Mesenteric fat pad (tissue), 1 donor: ENCODE measurements at places on chromosomes 2 and 18.
A peak's percentile ranks its signal among the peaks of the same experiment; 100 is the strongest.

- DNase-seq = no peak
These were observed 96.3 kb upstream of the THUMPD2 start for GRCh38 chr2:39875182-39875913.

DNA sequence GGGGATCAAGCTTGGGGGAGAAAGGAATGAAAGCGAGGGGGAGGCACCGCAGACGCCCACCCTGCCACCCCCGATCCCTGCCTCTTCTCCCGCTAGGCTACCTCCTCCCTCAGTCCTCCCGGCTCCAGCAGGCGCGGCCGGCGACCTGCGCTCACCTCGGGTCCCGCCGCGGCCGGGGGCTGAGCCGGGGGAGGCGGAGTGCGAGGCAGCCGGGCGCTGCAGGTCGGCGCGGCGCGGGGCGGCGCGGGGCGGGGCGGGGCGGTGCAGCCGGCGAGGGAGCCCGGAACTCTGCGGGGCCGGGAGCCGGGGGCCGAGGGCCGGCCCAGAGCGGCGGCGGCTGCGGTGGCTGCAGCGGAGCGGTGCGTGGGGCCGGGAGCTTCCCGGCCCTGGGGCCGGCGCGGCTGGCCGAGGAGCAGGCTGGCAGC lies 477 bp downstream of the ACVR1 start:
- DNase-seq = no peak

DNA sequence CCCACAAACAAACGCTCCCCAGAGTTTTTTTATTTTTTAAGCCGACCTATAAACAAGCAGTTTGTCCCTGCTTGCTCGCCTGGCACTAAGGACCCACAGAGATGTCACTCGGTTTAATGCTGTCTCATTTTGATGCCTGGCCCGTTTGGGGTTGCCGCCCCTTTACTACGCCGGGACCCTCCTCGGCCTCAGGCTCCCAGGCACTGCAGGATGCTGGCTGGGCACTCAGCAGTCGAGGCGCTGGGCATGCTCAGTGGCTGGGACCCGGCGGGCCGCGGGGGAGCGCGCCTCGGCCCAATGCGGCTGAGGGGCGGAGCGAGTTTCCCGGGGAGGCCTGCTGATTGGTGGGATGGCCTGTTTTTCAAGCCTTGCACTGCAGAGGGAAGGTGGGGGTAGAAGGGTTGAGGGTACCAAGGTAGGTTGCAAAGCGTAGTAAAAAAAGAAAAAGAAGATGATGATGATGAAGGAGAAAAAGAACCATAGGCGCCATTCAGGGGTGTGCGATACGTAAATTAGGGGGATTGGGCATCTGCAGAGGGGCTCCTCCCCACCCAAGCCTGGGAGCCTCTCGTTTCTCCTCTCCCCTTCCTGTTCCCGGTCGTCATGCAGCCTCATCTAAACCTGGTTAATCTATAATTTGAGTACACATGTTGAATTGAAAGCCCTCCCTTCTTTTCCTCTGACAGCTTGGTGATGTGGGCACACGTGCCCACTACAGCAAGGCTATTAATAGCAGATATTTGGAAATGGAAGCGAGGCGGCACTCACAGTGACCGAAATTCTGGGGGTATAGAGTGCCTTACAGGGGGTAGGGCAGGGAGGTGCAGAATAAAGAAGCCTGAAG lies 1.5 kb upstream of the IRS1 start:
- peak; percentile 91 for DNase-seq

- DNase-seq = no peak
These were observed 744.4 kb downstream of the KCNJ3 start for GRCh38 chr2:155442755-155443372.

- no peak for DNase-seq
These were observed 44.6 kb downstream of the ADD2 start for GRCh38 chr2:70723286-70723885.

DNA sequence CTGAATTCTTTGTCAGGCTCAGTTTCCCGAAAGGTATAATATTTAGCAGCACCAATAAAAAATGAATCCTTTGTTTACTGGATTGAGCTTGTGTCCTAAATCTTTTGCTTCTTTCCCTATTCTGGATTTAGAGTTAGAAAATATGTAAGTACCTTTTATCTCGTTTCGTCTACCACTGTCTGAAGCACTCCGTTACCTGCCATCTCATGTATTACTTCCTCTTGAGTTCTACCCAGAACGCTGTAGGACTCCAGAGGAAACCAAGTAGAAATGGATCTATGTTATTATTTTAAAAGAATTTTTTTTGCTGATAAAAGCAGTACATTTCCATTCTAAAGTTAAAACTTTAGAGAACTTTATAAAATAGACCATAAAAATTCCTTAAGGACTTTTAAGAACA lies 13.5 kb downstream of the ANKRD12 start:
- DNase-seq = no peak

DNA sequence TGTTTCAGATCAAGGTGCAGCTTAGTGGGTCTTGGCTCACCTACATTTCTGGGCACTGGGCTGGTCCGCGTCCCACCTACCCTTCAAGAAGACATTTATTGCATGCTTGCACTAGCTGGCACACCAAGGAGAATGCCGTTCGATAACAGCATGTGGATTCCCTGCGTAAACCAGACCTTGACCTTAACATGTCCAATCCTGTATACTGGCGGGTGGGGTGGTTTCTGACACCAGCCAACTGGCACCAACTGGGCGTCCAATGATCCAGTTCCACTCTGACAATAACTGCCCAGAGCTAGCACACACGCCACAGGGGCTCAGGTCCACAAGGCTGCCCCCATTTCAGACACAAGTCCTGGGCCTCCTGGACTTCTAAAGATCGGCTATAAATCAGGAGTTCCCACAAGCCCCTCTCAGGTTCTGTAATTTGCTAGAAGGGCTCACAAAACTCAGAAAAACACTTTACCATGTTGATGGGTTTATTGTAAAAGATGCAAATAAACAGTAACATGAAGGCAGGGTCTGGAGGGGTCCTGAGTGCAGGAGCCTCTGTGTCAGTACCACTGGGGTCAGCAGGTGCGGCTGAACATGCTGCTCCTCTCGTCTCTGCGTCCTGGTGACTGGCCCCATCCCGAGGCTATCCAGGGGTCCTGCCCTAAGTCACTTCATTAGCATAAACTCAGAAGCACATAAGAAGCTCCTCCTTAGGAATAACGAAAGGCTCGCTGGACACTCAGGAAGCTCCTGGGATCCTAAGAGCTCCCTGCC lies 161.8 kb downstream of the HDAC4 start:
- DNase-seq = no peak

DNA sequence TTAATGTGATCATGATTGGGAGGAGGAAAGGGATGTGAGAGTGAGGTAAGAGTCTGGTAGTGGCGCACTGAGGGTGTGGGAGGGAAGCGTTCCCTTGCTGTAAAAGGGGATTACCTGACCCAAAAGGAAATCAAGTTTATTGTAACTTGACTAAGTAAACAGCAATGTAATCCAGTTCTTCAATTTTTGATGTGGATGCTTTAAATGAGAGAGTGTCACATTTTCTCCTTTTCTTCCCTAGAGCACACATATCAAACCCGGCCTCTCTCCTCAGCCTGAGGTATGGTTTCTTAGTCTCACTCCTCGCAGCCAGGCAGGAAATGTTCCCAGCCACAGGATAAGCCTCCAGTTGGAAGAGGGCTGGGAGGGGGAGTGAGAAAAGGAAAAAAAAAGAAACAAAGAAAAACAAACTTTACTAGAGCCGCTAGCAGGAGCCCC lies 688 bp upstream of the ARHGAP28 start:
- DNase-seq = no peak

DNA sequence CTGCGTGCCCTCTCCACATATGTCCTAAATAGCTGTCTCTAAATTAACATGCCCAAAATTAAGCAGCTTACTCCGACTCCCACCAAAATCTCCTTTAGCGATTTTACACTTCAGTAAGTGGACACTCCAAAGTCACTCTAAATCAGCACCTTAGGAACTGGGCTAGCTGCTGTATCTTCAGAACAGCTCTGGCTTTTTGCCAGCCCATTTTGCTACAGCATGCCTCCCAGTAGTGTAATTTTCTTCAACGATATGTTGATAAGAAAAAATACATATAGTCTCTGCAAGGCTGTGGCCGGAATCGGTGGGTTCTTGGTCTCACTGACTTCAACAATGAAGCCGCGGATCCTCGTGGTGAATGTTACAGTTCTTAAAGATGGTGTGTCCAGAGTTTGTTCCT lies 291.8 kb upstream of the RGPD4 start:
- no peak for DNase-seq

DNA sequence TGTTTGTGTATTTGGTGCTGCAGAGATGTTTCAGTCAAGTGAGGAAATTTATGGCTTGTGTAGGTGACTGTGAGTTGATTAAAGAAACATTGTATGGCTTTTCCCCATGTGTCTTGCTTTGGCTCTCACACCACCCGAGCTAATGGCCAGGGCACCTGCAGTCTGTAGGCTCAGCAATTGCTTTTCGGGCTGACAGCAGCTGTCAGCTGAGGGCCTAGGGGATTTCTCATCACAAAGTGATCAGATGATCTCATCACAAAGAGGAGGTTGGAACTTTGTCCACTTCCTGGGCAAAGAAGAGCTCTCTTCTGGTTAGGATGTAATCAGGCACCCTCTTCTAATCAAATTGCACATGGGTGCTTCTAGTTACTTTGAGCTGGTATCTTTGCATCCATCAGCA lies 632.2 kb downstream of the SLC4A3 start:
- DNase-seq = no peak

DNA sequence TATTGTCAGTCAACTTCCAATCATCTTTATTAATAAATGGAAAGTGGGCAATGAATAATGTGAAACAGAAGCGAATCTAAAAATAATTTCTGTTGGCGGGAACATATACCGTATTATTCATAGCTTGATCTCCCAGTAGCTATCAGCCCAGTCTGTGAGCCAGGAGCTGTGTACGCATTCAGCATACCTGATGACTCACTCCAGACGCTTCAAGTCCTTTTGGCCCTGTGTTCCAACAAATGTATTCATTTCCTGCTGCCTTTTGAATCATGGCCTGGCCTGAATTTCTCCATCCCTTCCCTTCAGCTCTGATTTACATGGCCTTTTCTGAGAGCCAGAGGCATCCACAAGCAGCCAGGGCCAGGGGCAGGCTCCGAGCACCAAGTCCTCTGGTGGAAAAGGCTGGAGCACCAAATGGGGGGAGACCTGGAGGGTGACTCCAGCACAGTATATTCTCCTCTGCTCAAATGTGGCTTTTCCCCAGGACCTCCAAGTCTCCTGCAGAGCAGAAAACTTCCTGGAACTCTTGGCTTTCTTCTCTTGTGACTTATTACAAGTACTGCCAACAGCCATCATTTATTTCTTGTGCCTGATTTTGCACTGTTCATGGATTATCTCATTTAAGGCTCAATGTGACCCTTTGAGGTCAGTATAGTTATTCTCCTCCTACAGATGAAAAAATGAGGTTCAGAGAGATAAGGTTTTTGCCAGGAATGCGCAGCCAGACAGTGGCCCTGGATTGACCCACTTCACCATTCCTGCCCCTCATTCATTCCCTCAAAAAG lies 108.7 kb downstream of the EN1 start:
- DNase-seq = no peak

DNA sequence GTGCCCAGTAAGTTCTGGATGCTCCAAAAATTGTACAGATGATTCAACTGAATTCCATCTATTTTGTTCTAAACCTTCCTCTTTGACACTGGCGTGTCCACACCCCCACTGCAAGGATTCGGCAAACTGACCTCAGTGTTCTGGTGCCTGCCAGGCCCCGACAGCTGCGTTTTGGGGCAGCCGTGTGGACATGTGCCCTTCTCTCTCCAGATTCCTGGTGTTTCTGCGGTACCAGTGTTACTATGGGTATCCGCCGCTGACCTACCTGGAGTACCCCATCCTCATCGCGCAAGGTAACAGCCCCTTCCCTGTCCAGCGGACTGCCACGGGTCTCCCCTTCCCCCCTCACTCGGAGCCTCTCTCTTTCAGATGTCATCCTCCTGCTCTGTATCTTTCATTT lies 5.0 kb downstream of the SLC66A3 start:
- DNase-seq = no peak

DNA sequence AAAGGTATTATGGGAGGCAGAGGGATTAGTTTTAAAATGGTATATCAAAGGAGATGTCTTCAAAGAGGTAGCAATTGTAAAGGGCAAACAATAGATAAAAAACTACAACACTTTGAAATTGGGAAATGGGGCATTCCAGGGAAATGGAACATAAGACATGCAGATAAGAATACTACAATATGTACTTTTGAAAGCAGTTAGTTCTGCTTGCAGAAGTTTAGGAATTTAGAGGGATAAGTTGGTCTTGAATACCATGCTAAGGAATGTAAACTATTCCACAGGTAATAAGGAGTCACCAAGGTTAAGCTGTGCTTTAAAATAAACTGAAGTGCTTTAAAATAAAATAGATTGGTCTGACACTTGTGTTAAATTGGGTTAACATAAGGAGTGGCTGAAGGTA lies 571.7 kb upstream of the ACVR2A start:
- no peak for DNase-seq

GRCh38 chr2:150621526-150622213 lies 134.2 kb upstream of the RND3 start:
- no peak for DNase-seq

GRCh38 chr2:230939066-230939591 lies 14.1 kb upstream of the GPR55 start:
- peak; percentile 81 for DNase-seq

DNA sequence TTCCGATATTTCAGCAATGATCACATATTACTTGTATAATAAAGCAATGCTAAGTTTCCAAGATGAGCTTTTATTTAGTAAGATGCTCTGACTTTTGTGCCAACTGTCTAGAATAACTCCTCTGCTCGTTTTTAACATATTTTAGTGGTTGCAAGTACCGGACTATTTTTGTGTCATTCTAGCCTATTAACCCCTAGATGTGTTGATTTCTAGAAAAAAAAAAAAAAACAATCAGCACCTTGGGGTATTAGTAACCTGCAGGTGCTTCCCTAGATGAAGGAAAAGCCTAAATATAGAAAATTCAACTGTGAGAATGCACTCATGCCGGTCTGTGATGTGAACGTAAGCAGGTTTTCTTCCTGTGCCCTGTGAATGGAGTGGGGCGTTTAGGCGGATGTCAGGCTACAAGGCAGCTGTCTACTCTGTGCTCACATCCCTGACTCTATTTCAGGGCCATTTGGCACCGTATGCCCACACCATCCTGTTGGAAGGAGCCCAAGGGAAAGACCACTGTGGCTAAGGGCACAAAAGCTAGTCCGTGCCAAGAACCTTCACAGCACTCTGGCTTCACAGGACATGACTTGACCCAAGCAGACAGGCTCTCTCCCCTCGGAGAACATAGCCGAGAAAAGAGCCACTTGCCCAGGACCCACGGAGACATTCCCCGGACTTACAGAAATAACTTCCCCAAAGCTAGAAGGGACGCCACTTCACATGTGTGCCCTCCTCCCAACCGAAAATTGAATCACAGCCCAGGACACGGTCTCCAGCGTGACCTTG lies 60.9 kb upstream of the AGAP1 start:
- DNase-seq = no peak

DNA sequence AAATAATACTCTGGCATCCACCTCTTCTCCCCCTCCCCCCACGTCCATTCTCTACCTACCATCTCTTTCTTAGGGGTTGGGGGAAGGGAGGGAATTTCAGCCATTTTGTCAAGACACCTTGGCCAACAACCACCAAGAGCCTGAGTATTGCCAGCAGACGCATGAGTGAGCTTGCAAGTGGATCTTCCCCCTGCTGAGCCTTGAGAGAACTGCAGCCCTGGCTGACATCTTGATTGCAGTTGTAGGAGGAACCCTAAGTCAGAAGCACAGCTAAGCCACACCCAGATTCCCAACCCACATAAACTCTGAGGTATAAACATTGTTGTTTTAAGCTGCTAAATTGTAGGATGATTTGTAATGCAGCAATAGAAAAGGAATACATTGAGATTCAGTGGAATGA lies 165.6 kb downstream of the TMEFF2 start:
- no peak for DNase-seq
